ENCODE measurements at places on chromosomes 3 and 15.
A peak's percentile ranks its signal among the peaks of the same experiment; 100 is the strongest.

DNA sequence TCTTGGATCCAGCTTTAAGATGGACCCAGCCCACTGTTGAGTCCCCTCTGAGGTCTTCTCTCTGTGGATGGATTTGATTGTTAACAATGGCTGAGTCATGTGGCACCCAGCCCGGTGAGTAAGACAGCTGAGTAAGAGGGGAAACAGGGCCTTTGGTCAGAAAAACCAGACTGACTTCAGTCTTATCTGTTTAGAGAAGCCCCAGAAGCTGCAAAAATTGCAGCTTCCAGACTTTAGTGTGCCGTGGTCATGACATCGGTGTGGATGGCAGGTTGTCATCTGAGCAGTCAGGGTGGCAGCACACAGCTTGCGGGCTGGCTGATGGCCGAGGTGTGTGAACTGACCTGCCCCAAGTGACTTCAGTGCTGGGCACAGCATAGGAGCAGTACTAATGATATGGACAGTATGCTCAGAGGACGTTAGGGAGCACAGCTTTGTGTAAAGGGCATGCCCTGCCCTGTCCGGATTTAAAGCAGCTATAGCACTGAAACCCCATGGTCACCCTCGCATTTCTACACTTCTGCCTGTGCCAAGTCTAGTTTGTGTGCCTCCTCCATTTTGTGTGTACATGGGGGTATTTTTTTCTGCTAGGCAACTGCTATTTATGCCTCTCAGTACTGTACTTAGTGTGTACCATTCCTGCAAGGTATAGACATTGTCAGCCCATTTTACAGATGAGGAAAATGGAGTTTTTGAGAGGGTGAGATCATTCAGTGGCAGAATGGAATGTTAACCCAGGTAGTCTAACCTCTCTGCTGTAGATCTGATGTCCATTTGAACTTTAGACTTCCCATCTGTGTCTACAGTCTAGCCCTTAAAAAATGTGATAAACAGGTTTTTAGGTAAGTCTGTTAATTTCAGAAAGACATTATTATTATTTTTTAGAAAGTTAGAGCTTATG is 44.4 kb downstream of the FLNB start:
- peak; percentile 86 for DNase-seq

DNA sequence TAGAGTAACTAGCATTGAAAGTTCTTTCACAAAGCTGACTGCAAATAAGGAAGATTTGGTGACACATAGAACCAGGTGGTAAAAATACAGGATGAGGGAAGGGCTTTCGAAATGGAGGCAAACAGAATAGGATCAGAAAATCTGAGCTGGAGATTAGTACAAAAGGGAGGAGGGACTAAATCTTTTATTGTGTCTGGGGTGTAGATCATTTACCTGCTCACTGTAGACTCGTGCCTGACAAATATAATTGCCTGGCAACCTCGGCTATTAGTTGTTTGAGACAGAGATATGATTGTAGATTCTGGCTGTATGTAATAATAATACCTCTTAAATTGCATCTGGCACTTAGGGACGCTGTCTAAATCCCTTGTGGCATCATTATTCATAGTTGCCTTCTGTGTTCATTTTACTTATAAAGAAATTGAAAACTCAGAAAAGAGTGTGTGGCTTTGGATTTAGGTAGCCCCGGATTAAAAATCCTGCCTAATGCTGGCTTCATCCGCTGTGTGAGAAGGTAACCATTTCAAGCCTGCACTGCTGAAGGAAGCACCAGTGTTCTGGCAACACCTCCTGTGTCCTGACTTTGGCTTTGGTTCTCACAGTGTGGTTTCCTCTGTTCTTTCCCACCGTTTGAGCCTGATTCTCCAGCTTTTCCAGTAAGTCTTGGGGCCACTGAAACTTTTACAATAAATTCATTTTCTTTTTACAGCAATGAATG is 25.0 kb upstream of the GPR160 start:
- no peak for DNase-seq

- no peak for DNase-seq
Observed at GRCh38 chr3:135490219-135490915, 475.2 kb upstream of the PPP2R3A start.

DNA sequence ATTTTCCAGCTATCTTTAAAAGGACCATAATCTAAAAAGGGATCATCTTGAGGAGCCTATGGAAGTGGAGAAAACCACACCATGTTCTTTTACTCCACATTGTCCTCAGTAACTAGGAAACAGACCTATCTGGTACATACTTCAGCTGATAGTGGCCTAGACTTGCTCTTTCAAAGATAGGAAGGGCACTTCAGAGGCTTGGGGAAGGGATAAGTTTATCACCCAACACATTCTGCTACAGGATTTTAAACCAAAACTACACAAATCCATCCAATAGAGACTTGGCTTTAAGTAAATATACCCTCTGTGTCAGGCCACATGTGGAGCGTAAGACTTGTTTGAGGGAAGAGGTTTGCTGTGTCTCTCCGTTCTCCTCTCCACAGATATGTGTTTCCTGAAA is 35.4 kb downstream of the CP start:
- DNase-seq: no peak

GRCh38 chr15:89502867-89503595 is 6.6 kb upstream of the RHCG start:
- DNase-seq: no peak

GRCh38 chr3:33543601-33544000 is 103.4 kb upstream of the UBP1 start:
- DNase-seq: no peak

DNA sequence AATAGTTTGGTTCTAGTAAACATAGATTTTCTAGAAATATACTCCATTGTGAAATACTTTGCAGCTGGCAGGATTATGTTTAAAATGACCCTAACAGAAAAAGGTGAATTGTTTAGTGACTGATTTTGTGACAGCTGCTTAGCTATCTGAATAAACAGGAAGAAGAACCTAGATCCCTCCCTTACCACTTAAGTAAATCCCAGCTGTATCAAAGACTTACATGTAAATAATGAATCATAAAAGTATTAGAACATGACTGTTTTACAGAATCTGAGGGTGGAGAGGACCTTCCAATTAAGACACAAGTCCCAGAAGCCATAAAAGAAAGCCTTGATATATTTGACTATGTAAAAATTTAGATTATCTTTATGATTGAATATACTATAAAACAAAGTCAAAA is 15.9 kb downstream of the SLC49A4 start:
- DNase-seq: no peak

DNA sequence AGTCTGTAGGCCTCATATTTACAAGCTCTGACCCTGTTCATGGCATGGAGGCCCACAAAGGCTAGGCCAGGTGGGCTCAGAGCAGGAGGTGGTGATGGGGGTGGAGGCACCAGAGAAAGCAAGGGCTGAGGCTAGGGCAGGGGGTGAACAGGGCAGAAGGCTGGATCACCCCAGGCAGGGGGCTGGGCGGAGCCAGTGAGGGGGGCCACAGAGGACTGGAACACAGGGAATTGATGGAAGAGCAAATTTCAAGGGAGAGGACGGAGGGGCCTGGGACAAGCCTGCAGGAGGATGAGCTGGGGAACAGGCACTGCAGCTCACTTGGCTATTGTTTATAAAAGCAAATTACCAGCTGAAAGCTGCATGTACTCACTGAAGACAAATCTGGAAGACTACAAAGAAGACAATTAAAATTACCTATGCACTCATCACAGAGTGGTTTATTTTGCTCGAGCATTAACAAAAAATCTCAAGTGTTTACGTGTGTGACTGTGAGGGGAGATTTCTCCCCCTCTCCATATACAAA is 11.0 kb downstream of the TNFAIP8L3 start:
- no peak for DNase-seq

- DNase-seq: no peak
Observed at GRCh38 chr15:79540551-79540950, 108.4 kb downstream of the MINAR1 start.

DNA sequence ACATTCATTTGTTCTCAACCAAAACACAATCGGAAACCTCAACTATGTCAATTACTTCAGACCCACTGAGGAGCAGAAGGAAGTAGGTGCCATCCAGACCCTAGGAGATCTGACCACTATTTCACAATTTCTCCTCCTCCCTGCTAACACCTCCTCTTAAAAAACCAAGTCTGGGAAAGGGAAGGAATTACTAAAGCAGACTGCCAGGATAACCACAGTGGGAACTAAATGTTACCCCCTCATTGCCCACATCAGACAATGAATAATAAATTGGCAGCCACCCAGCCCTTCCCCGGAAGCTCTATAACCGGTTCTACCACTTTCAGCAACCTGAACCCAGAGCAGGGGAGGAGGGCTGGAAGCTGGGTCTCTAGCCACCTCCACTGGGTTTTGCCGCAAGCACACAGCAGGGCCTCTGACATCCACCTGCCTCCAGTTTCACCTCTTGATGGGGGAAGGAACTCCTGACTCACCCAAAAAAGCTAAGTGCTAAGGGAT is 17.6 kb downstream of the C15orf62 start:
- DNase-seq: no peak

DNA sequence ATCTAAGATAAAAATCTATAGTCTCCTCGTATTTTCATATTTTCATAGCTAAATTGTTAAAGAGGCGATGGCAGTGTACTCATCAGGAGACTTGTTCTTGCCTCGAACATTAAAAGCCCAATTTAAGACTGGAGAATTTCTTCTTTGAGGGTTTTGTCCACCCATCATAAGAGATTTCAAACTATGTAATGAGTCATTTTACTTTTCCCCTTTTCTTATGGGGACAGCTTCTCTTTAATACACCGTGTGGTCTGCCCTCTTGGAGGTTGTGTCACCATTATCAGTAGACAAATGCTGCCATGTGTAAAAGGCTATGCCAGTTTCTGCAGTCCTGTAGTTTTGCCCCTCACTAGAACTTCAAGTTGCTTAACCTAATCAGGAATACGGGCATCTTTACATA is 16.9 kb downstream of the TGFBR2 start:
- no peak for DNase-seq

GRCh38 chr3:103166890-103167289 is 732.1 kb downstream of the ZPLD1 start:
- DNase-seq: no peak

GRCh38 chr3:45124352-45124751 is 21.8 kb downstream of the CDCP1 start:
- DNase-seq: no peak

DNA sequence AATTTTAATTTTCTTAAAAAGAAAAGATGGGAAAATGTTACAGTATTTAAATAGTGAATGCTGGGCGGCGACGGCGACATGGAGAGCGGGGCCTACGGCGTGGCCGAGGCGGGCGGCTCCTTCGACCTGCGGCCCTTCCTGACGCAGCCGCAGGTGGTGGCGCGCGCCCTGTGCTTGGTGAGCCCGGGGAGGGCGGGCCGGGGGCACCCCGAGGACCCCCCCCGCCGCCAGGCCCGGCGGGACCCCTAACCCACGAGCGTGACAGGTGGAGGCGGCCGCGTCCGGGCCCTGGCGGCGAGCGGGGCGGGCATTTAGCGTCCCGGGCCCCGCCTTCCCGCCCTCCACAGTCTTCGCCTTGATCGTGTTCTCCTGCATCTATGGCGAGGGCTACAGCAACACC is 38.4 kb upstream of the GOLGA8J start:
- no peak for DNase-seq

DNA sequence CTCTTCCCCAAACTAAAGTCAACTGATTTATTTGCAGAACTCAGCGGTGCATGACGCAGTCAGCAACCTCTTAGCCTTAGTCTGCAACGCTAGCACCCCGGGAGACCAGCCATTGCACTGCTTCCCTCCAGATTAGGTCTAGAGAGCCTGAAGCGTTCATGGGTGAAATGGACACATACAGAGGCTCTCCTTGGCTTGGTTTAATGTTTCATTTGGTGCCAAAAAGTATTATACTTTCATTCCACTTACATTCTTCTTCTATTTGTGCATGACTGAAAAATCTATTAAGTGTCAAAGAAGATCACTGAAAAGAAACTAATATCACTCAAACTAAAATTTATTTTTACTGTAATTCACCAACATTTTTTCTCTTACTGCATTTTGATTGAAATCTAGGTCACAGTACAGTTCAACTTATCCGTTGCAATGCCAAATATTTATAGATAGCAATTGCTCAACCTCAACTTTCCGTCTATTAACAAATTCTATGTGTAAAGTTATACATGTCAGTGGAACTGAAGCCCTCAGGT is 116.2 kb downstream of the ROBO1 start:
- DNase-seq: no peak

DNA sequence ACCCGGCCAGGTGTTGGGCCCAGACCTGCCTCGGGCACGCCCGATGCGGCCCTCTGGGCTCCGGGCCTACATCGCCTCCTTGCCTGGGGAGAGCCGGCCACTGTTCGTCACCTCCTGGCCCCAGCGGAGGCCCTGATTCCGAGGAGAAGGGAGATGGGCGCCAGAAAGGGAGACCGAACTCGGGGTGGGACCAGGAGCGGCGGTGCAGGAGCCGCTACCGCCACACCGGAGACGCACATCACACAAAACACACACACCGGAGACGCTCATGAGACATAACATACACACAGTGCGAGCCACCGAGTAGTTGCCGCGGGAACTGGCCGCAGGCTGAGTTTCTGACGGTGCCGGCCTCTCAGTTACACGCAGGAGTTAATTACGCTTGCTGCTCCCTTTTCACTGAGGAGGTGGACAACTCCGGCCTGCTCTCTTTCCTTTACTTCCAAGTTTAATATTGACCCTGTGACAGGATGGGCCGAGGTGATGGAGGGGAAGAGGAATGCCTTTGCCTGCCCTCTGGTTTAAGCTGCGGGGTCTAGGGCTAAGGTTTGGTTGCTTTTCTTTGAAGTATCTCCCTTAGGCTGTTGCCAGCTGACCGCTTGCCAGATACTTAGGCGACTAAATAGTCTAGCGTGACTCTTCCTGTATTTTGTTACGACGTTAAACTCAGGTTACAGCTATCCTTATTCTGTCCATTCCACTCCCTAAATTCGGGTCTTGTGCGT is 570 bp downstream of the PCNP start:
- no peak for DNase-seq

DNA sequence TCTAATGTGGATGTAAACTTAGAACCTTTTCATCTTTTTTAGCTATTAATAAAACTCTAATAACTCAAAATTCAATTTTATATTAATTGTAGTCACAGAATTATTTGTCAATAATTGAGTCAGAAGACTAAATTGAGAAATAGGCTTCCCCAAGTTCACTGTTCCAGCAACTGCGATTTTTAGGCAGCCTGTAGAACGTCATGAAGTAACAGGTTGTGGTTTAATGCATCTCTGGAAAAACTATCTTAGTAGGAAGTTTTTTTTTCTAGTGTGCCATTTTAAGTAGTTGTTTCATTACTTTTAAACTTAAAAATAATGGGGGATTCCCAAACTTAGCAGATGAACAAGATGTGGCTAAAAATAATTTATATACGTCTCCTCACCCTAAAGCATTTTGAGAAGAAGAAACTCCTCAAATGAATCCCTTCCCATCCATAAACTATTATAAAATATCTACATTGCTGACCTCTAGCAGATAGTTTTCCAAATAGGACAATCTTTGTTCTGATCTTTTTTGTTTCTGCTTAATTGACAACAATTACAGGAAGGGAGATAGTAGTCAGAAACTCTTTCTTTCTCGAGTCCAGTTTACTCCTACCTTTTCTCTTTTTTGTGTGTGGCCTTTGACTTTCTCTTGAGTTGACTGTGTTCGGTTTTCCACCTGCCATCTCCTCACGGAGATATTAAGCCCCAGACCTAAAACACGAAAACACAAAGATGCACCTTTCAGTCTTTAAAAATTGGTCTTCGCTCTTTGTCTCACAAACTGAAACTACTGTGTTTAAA is 43.1 kb downstream of the LRCH3 start:
- no peak for DNase-seq

GRCh38 chr3:113194823-113195401 is 16.4 kb upstream of the BOC start:
- no peak for DNase-seq

Data from AG04450 (cell line).